Heart left ventricle (tissue), 16 donors: ENCODE measurements at places on chromosomes 2 and 18. TPM values are rescaled to one million over a fixed set of nuclear protein-coding genes. Genes with fewer than 3 reads are reported as not detected.

- DNase-seq: no peak
Measured at GRCh38 chr18:57856128-57856527, 53.0 kb upstream of the ATP8B1 start.

Gene NYAP2
- not detected for polyA plus RNA-seq

- DNase-seq: no peak
Measured at GRCh38 chr2:8452979-8453903, 228.6 kb upstream of the ID2 start.

DNA sequence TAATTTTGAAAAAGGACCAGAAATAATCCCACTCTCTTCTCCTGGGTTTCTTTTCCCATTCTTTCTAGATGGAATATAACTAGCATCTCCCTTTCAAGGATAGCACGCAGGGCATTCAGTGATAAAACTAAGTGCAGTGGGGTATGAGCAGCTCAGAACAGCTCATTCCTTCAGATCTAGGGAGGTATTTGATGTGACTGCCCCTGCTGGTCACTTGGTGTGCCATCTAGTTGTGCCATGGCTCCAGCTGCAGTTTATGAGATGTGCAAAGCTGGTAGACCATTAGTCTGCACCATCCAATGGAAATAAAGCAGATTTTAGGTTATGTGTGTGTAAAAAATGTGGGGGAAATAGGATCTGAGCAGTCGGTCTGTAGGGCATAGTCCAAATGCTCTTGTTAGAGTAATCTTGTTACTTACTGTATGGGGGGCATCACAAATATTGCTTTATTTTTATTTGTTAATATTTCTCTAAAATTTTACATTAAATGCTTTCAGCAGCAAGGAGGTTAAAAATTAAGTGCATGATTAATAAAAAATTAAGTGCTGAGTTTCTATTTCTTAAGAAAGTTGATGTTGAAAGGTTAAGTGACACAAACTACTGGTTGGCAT lies 38.9 kb downstream of the CTAGE1 start:
- no peak for DNase-seq

GRCh38 chr2:177692783-177693269 lies 300.3 kb downstream of the AGPS start:
- DNase-seq: no peak

DNA sequence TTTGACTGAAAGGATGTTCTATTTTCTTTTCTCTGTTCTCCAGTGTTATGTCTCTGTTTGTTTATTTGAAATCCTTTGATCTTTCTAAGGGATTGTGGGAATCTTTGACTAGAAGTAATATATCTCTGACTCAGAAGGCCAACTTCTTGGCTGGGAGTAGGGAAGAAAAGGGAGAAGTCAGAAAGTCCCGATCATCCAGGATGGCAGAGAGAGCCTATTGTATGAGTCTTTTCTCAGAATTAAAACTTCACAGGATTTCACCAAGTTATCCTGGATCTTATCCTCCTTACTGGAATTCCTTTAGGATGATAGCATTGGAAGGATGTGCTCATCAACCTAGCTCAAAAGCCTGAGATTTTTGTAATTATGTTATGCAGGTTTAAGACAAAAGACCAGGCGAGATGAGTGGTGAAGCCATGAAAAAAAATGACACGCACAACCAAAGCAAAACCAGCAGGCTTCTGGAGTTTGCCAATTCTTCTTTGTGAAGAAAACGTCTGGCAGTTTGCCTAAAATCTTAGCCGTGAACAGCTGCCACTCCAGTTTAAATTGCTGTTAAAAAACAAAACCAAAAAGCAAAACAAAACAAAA lies 383.6 kb upstream of the SMIM21 start:
- DNase-seq: no peak

DNA sequence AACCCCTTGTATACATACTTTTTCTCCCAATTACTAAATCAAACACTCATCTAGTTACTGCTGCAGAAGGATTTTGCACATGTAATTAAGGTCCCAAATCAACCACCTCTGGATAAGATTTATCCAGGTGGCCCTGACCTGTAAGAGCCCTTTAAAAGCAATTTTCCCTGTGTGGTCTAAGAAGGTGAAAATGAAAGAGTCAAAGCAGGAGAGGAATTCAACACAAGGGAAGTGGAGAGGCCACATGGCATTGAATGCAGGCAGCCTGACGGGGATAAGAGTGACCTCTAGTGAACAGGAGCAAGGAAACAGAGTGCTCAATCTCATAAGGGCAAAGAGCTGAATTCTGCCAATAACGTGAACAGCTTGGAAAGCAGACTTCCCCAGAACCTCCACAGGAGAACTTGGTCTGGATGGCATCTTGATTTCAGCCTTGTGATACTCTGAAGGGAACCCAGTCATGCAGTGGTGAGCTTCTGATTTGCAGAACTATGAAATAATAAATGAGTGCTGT lies 27.2 kb downstream of the PPP3R1 start:
- DNase-seq: no peak

DNA sequence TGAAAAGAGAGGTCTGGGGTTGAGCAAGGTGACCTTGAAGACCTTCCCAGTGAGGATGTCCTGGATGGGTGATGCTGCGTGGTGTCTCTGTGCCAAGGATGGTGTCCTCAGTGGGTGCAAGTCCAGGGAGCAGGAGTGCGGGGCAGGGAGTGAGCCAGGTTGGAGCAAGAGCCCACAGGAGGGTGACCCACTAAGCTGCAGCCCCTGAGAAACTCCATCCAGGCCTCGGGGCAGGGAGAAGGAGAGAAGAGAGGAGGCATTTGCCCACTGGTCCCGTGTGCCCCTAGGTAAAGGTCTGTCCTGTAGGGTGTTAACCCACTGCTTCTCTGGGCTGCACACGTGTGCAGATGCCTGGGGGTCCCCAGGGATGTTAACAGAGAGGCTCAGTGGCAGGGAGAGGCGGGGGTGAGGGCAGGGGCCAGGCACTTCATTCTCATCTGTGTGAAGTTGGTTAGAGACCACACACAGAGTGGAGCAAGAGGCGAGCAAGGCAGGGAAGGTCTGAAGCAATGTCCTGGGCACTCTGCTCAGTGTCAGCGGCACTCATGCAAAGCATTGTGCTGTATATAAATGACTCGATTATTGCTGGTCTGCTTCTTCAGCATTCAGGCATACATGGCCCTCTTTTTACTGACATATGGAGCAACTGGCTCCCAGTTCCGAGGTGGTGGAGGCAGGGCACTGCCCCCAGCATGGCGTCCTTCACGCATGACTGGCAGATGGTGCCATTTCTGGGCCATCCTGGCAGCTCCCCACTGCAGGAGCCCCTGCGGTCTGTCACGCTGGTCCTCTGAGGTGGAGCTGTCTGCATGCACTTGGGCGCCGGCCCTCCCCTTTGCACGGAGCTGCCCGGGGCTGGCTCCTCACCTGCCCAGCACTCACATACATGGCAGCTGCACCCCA lies 117.2 kb upstream of the HS6ST1 start:
- no peak for DNase-seq

GRCh38 chr2:174016447-174016846 lies 51.3 kb upstream of the SP3 start:
- no peak for DNase-seq

Gene HOXD12
- polyA plus RNA-seq: not detected

Gene CNDP1
- 0.03 TPM for polyA plus RNA-seq

GRCh38 chr2:9310377-9310776 lies 103.8 kb downstream of the ASAP2 start:
- DNase-seq: peak; percentile 84

DNA sequence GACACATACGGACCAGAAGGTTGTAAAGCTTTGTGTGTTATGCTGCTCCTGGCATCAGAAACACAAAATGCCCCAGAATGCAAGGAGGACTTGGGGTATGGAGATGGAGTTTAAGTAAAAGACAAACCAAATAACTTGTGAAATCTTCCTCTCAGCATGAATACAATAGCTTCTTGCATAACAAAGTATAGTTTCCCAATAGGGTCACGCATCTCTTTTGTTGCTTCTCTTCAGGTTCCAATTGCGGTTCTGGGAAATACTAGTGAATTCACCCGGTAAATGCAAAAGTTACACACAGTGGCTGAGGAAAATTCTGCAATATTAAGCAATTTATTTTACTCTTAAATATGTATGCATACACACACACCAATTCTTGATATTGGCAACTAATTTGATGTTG lies 339.2 kb upstream of the EPHA4 start:
- DNase-seq: no peak

Gene MC2R
- not detected for polyA plus RNA-seq

- DNase-seq: no peak
Measured at GRCh38 chr2:144582651-144583380, 62.9 kb upstream of the ZEB2 start.

Gene GALNT5
- 0.04 TPM for polyA plus RNA-seq

- no peak for DNase-seq
Measured at GRCh38 chr2:239561446-239562001, 160.7 kb upstream of the HDAC4 start.

Gene EMILIN1
- polyA plus RNA-seq: 21.0 TPM

DNA sequence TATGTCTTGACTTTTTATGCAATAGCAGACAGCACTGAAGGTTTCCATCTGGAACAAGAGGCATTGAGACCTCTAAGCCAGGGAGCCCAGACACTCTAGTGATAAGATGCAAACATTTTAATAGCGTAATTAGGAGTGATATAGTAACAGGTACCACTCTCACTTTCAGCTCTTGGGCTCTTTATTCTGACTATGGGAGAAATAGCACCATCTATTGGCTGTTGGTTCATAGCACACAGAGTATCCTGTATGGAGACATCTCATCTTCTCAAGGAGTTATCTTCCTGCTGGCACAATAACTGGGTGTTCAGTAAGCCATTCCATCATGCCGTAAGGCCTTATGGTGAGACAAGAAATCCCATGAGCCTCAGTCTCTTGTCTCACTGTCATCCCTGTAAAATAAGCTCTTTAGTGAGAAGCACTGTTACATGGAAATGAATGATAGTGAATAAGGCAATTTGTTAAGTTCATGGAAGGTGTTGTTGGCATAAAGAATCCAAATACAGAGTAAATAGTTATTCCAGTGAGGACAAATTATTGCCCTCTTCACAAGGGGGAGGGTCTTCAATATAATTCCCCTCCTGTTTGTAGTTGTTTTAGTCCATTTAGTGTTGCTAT lies 48.3 kb downstream of the THUMPD2 start:
- no peak for DNase-seq

DNA sequence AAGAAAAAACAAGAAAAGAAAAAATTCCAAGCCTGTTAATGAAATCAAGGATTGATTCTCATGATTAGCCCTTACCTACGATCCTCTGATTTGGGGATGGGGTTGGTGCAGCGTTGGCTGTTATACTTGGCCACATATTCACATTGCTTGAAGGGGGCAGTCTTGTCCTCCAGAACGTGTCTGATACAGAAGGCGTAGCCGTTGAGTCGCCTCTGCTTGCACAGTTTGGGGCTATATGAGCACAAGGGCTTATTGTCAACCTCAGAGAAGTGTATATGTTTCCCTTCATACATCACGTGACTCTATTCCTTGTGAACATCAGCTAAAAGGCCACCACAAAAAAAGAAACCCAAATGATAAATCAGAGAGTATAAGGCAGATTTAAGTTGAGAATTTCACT lies 23.2 kb downstream of the INO80D start:
- DNase-seq: no peak

DNA sequence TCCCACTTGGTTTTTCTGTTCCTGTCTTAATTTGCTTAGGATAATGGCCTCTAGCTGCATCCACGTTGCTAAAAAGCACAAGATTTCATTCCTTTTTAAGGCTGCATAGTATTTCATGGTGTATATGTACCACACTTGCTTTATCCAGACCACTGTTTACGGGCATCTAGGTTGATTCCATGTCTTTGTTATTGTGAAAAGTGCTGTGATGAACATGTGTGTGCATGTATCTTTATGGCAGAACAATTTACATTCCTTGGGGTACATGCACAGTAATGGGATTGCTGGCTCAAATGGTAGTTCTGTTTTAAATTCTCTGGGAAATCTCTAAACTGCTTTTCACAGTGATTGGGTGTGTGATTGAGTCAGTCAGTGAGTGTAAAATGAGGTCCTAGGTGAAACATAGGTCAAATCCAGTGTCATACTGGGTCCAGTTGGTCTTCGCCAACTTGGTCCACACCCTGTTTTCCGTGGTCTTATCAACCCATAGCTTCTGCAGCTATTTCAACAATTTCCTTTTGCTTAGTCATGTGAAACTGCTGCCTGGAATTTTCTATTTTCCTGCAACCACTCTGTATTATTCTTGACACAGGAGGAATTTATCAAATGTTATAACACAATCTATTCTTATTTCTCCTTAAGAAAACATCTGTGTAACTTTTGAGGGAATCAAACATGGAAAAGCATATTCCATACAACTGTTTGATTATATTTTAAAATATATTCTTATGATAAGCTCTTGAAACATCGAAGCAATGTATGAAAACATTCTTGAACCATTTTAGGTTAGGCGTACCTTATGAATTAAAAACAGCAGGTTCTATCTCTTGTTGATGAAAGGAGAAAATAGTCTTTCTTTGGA lies 82.9 kb downstream of the ADCYAP1 start:
- DNase-seq: peak; percentile 33

DNA sequence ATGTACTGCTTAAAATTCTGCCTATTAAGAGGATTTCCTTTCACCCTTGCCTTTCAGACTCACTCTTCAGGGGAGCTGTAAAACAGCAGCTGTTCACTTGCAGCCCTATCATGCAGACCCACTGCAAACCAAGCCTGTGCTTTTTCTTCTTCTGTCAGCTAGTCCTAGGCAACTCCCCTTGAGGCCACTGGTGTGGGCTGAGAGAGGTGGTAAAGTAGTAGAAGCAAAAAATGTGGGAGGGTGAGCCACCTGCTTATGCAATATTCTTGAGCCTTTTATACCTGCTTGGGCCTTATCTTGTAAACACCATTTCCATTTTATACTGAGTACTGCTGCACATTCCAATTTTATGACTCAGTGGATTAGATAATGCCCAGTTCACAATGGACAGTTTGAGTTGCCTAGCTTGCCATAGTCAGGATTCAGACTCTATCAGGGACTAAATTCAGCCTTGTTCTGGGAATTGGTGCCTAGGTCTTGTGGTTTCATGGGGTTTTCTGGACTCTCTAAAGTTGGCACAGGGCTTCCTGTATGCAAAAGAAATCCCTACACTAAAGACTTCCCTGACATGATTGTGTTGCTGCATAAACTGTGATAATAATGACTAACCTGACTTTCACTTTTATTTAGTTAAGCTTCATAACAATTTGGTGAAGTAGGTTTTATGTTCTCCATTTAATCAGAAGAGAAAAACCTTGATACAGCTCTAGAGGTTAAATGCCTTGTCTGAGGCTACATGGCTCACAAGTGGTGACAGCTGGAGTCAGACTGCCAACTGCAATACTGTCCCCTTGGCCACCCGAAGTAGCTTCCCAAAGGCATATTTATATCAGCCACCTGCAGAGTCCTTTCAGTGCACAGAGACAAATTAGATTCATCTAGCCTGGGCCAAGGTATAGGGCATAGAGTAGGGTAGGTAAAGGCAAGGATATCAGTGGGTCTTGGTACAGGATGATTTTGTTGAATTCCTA lies 47.4 kb upstream of the KDM3A start:
- peak; percentile 38 for DNase-seq

DNA sequence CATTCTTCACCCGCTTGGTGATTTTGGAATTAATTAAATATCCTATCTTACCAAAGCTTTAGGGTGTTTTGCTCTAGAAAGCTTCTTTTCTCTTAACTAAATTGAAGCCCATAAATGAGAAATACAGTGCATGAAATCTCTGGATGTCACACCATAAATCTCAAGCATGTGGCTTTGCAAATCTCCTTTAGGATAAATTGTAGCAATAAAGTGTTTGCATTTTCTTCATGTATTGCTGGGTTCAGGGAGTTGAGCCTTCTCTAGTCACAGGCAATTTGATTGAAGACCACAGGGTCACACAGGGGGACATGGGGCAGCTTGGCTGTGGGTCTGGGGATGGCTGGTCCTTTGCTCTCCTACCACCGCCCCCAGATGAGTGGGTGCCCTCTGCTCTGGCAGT lies 364.2 kb downstream of the CLIP4 start:
- DNase-seq: no peak

- no peak for DNase-seq
Measured at GRCh38 chr18:48157956-48158355, 227.5 kb upstream of the SMAD2 start.
